ENCODE measurements at places on chromosomes 1 and 21.

DNA sequence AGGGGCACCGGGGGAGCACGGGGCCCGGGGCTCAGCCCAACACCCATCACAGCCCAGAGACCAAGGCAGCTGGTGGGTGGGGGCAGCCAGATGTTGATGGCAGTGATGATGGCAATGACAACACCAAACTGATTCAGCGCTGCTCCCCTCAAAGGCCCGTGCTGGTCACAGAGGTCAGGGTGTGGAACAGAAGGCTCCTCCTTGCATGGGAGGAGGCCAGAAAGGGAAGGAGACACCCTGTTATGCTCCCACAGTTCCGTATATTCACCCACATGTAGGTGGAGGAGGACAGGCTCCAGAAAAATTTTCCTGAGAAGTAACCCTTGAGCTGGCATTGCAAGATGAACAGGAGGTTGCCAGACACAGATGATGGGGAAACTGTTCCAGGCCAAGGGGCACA, 414 bp downstream of the GUCA2B start:
- DNase-seq: no peak

GRCh38 chr1:76854255-76854654, 13.0 kb upstream of the ST6GALNAC5 start:
- DNase-seq: no peak

DNA sequence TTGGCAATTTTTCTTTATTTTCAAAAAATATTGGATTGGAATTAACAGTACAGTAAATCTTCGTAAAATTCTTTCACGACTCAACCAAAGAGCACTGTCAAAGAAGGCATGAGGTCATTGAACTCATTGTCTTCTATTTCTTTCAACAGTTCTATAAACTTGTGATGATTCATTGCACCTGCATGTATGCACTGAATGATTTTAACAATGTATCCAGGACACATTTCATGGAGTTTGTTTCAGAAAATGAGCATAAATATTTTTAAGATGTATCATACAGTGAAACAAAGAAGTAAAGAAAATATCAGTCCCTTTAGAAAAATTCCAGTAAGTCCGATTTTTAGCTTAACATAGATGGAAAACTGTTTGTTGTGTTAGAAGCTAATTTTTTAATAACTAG, 33.6 kb upstream of the CD34 start:
- no peak for DNase-seq

DNA sequence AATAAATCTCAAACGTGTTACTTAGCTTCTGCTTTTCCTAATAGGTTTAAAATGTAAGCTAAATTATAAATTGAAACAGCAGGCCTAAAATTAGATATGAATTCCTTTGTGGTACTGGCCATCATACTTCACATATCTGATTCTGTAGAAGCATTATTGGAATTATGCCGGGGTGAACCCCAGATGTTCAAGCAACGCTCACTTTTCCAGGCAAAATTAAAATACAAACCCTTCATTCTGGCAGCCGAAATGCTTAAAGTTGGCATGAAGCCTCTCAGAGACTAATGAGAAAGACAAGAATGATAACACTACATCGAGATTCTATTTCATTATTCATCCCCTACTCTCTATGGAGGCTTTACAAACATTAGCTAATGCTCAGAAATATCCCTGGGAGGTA, 1352.7 kb upstream of the ADGRL2 start:
- no peak for DNase-seq

GRCh38 chr1:14876747-14877146, 276.8 kb upstream of the TMEM51 start:
- no peak for DNase-seq

GRCh38 chr1:160032165-160032820, 503 bp upstream of the PIGM start:
- no peak for DNase-seq

GRCh38 chr1:210830034-210831028, 303.6 kb downstream of the KCNH1 start:
- no peak for DNase-seq

GRCh38 chr1:167543199-167543990, 10.2 kb downstream of the CREG1 start:
- DNase-seq: no peak

DNA sequence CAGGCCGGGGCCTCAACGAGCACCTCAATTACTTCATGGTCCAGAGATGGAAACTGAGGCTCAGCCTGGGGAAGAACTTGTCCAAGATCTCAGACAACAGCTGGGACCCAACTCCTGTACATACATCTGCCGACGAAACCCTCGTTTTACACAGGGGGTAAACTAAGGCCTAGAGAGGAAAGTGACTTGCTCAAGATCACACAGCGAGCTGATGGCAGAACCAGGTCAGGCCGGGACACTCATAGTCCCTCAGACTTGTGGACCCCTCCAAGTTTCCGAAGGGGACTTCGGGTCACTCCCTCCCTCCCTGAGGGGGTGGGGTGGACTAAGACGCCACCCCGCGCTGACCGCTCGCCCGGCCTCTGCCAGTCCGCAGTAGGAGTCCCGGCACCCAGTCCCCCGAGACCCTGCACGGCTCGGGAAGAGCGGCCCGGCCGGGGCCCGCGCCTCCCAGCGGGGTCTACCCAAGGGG, 430 bp downstream of the WASF2 start:
- no peak for DNase-seq

GRCh38 chr21:41328660-41329607, 12.3 kb downstream of the FAM3B start:
- no peak for DNase-seq

GRCh38 chr1:63173161-63173560, 149.2 kb upstream of the FOXD3 start:
- no peak for DNase-seq

- DNase-seq: peak; percentile 29
Observed at GRCh38 chr1:209805875-209806760, at the start of gene IRF6. Gene IRF6, minus strand, starts transcription at chr1:209806142. Its CDS starts 4,729 bp downstream, at chr1:209801413.

GRCh38 chr1:170267317-170267716, 121.6 kb downstream of the NTMT2 start:
- DNase-seq: no peak

DNA sequence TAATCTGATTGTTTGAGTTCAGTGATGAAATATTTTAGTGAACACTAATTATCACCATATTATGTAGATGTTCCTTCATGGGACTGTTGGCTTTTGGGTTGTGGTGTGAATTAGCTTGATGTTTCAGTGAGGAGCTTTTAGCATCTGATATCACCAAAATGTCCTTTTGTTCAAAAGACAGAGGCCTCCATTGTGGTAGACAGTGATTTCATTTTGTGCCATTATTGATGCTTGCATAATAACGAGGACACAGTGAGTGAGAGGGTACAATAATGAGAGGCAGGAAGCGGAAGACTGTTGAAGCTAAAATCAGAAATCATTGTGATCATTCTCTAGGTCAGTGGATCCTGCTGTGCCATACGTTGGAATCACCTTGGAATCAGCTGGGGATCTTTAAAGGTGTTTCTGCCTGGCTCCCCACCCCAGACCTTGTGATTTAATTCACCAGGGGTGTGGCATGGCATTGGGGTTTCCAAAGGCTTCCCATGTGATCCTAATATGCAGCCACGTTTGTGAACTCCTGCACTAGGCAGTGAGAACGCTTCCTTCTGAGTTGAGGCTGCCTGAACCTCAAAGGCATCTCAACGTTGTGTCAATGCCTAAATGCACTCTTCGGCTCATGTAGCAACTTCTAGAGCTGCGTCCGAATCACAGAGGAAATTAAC, 82.1 kb upstream of the KIF1B start:
- DNase-seq: no peak

- no peak for DNase-seq
Observed at GRCh38 chr1:221448585-221449175, 293.2 kb downstream of the DUSP10 start.

- DNase-seq: no peak
Observed at GRCh38 chr1:116875391-116875790, 34.3 kb upstream of the PTGFRN start.

- DNase-seq: no peak
Observed at GRCh38 chr1:145824499-145824842, 471 bp downstream of the POLR3C start.

GRCh38 chr1:162485236-162485635, 12.4 kb upstream of the UHMK1 start:
- no peak for DNase-seq

GRCh38 chr1:12166834-12167492, at the start of gene TNFRSF1B:
Gene TNFRSF1B, plus strand, starts transcription at chr1:12166991. Its CDS starts 101 bp downstream, at chr1:12167092.
- DNase-seq: peak; percentile 67

- DNase-seq: no peak
Observed at GRCh38 chr1:19661721-19662228, 2.9 kb upstream of the HTR6 start.

DNA sequence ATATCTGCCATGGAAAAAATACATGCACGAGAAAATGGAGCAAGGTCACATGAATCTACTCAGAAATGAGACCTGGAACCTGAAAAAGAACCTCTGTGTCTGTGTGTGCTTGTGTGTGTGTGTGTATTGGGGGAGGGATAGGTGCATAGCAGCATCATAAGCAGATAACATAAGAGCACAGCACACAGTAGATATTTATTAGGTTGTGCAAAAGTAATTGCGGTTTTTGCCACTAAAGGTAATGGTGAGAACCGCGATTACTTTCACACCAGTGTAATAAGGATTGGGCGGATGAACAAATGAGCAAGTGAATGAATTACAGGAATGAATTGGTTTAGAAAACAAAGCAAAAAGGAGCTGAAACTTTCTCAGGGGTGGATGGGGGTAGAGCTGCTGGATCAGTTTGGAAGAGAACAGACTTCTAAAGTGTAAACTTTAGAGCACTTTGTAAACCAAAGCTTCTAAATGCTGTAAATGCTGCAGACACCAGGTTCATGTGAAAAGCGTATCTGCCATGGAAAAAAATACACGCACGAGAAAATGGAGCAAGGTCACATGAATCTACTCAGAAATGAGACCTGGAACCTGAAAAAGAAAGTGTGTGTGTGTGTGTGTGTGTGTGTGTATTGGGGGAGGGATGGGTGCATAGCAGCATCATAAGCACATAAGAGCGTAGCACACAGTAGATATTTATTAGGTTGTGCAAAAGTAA, 156.9 kb downstream of the TOMM20 start:
- DNase-seq: no peak

GRCh38 chr1:17587693-17588047, 48.2 kb downstream of the ARHGEF10L start:
- no peak for DNase-seq

GRCh38 chr21:34824314-34824713, 155.5 kb downstream of the CLIC6 start:
- DNase-seq: no peak

GRCh38 chr1:208631092-208631491, 386.9 kb upstream of the PLXNA2 start:
- DNase-seq: no peak

DNA sequence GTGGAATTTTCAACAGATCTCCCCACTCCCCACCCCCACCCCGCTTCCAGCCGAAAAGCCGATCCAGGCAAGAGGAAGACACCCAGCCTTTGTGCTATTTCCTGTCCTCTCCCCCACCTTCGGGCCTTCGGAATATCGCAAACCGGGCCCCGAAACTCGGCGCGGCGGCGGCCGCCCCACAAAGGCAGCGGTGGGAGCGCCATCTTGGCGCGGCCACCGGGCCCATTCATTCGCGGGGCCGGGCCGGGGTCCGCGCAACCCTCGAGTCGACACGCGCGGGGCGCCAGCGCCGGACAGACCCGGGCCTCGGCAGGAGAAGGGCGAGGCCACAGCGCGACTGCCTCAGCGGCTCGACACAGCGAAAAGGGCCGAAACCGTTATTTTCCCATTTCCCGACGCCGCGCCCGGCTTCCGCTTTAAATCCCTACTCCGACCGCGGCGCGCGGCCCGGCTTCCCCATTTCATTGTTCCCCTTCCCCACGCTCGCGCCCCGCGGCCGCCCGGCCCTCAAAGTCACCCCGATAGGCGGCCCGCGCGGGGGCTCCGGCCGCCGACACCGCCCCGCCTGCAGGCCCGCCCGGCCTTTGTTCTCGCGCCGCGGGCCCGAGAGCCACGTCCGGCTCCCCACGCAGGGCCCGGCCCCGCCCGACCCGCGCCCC, 911 bp downstream of the GNB1 start:
- no peak for DNase-seq

GRCh38 chr1:66253330-66253921, 280.5 kb upstream of the SGIP1 start:
- DNase-seq: no peak

GRCh38 chr21:39386194-39386593, 37.3 kb upstream of the HMGN1 start:
- DNase-seq: no peak

DNA sequence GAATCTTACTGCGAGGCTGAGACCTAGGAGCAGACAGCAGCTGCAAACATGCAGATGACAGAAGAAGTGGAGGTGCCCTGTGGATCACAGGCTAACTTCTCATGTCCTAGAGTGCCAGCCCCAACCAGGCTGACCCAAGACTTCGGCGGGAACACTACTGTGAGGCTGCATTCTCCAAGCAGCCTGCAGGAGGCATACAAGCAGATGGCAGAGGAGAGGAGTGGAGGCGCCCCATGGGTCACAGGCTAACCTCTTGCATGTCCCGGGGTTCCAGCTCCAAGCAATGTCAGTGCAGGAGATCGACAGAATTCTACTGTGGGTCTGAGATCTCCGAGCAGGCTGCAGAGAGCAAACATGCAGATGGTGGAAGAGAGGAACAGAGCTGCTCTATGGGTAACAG, 98.1 kb upstream of the ZNF678 start:
- no peak for DNase-seq

GRCh38 chr1:3000214-3000613, 21.1 kb upstream of the ACTRT2 start:
- DNase-seq: no peak

GRCh38 chr1:59730759-59731478, 83.8 kb upstream of the HOOK1 start:
- no peak for DNase-seq

DNA sequence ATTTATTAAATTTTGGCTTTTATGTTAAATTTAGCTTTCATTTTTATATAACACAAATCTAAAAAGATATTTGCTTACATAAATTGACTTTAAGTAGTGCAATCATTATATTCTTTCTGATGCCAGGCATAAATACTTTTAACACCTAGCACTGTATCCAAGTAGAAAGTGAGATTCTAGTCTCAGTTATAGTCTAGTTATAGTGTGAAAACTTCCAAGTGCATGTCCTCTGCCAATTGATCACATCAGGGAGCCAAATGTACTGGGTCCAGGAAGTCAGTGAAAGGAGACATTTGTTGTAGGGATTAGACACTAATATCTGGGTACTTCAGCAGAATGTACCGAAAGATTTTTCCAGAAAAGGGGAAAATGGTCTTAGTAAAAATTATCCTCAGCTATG, 290.7 kb upstream of the ZRANB2 start:
- DNase-seq: no peak

GRCh38 chr1:204410688-204411450, 748 bp downstream of the PPP1R15B start:
- peak; percentile 21 for DNase-seq

DNA sequence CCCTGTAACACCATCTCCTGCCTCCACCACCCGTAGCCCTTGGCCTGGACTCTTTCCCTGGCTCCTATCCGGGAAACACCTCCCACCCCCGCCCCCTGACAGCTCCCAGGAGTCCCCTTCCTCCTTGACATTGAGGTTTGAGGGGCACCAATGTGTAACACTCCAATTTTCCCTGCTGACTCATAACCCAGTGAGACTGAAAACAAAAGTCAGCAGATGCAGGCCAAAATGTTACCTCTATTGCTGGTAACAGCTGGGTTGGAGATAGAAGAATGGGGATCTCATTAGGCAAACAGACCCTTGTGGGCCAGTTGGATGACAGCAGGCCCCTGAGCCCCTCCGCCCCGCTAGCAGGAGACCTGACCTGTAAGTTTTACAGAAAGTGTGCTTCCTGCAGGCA, 237.2 kb downstream of the KAZN start:
- no peak for DNase-seq

GRCh38 chr1:223125766-223126165, 17.3 kb downstream of the TLR5 start:
- no peak for DNase-seq

- DNase-seq: no peak
Observed at GRCh38 chr1:157704878-157705277, 4.3 kb upstream of the FCRL3 start.
